ENCODE measurements at places on chromosomes 1 and 21.

DNA sequence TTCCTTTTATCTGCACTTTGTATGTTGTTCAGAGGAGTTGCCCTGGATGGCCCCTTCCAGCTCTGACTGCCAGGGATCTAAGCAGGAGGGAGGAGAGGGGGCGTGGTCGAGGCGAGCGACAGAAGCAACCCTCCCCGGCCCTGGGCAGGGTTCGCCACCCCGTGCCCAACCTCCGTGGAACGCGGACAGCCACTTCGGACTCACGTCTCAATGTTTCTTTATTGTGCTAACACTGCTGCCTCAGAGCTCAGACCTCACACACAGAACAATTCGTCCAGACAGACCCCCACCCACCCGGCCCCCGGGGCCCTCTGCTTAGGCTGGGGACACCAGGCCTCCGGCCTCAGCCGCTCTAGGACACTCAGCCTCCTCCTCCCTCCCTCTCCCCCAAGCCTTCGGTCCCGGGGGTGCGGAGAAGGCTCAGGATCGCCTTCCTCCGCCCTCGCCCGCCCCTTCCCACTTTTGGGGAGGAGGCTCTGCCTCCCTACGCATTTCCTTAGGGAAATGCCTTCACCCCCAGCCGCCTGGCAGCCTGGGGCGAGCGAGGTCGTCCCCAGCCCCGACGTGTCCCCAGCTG lies 8.3 kb downstream of the VSIG8 start:
- DNase-seq, result peak; percentile 62

DNA sequence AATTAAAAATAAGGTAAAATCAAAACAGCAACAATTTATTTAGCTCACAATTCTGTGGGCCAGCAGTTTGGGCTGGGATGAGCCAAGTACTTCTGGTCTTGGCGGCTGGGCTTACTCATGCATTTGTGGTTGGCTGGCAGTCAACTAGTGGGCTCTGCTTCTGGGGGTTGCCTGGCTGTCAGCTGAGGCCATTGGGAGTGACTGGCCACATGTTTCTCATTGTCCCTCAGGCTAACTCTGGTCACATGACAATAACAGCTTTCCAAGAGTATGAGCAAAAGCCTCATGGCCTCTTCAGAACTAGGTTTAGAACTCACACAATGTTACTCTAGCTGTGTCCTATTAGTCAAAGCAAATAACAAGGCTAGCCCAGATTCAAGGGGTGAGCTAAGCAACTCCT lies 15.6 kb upstream of the CHIA start:
- DNase-seq, result no peak

DNA sequence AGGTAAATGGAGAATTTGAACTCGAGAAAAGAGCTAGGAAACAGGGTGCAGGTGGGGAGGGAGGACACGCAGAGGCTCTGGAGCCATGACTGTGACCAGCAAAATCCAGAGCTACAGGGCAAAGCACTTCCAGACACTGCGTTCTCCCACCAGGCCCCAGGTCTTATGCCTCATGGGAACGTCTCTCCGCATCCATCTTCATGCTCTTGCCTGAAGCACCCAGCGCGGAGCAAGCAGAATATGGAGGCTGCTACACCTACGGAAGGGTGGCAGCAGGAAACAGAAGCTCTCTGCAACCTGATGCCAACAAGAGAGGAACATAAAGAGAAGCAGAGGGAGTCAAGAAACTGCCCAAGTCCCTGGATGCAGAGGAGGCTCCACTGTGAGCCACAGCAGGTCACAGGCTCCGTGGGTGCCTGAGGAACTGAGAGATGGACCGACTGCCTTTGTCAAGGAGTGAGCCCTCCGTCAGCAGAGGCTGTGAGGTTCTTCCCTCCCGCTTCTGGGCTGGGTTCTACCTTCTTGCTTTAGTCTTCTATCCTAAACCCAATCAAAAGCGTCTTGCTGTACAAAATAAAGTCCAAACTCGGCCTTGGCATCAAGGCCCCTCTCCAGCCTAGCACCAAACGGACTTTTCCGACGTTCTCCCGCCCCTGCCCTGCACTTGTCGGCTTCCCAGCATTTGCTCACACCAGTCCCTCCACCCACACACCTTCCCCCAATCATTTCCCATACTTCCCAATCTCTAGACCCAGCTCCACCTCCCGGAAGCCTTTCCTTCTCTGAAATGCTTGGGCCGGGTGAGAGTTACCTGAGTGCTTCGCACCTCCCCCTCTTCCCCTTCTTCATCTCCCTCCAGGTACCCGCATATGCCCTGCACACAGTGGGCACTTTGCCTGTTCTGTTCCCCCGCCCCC lies 930 bp downstream of the DHCR24 start:
- DNase-seq, result peak; percentile 43

DNA sequence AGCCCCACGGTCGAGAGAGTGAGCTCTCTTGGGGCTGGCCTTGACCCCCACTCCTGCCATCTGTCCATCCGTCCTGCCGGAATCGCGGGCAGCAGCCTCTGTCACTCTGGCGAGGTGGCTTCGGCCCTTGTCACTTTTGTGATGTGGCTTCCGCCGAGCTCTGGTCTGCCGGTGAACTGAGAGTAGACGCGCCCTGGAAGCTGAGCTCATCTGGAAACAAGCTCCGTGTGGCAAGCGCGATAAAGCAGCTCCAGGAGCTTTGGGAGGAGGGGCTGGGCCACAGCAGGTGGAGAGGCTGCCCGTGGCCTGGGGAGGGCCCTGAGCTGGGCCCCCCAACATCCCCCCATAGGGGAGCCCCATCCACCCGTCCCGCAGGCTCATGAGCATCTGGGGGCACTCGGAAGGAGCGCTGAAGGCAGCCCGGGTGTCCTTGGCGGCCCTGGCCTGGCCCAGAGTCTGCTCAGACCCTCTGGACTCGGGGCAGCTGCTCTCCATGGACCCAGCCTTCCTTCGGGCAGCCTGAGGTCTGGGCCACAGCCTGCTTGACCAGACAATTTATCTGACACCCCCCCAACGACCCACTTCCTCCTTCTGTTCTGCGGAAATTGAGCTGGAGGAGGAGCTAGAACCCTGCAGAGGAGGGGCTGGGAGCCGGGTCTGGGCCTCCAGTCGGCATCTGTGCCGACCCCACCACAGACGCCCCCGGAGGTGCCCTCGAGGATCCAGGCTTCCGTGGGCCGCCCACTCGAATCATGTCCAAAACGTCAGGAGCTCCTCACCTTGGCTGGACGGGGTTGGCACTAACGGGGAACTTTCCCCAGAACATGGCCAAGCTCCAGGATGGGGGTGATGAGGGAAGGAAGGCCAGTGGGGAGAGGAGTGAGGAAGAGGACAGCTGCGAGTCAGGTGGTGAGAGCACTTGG lies 59.1 kb downstream of the SLC19A1 start:
- no peak for DNase-seq

GRCh38 chr1:107430540-107431228 lies 289.8 kb downstream of the NTNG1 start:
- peak; percentile 31 for DNase-seq

- DNase-seq, result no peak
These were observed 23.1 kb upstream of the C1orf198 start for GRCh38 chr1:230891413-230891812.

- DNase-seq, result no peak
These were observed 15.9 kb upstream of the PRELP start for GRCh38 chr1:203459671-203460201.

- DNase-seq, result peak; percentile 66
These were observed 1.4 kb downstream of the JUN start for GRCh38 chr1:58782178-58783089.

GRCh38 chr1:62280150-62280549 lies 39.1 kb downstream of the KANK4 start:
- no peak for DNase-seq

- DNase-seq, result no peak
These were observed 249.7 kb downstream of the KIF26B start for GRCh38 chr1:245404527-245404926.

- DNase-seq, result no peak
These were observed 5.2 kb upstream of the PIGC start for GRCh38 chr1:172448995-172449584.

GRCh38 chr1:39640861-39641260 lies 1.4 kb upstream of the HEYL start:
- no peak for DNase-seq

DNA sequence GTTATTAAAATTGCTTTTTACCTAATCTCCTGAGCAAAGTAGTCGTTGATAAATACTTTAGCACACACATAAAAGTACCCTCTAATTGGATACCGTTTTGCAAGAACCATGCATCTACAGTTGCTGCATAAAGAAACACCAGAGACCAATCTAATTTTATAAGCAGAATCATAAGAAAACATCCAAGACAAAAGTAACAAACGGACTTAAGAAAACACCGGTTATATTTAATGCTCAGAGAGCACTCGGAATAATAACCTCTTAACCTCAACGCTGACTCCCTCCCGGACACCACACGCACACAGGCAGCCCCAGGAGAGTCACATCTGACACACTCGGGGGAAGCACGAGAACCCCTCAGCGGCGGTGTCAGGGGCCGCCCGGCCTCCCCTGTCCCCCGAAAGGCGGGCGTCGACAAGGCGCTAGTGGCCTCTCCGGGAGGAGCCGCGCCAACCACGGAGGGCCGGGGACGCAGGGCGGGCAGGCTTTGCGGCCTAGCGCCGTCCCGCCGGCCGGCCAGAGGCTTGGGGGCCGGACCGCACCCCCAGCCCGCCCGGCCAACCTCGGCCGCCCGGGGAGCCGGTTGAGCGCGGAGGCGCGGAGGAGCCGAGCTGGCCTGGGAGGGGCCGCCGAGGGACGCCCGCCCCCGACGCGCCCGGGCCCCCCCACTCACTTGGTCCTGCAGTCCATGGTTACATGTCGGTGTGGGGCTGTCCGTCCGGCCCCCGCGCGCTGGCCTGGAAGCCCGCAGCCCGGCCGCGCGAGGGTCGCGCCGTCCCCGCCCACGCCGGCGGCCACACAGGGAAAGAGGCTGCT lies 606 bp downstream of the DENND1B start:
- peak; percentile 70 for DNase-seq

GRCh38 chr1:210123924-210124589 lies 108.5 kb upstream of the SERTAD4 start:
- no peak for DNase-seq

GRCh38 chr1:25927521-25928265 lies 21.5 kb upstream of the STMN1 start:
- peak; percentile 72 for DNase-seq

GRCh38 chr1:56548571-56548970 lies 30.8 kb downstream of the PLPP3 start:
- DNase-seq, result no peak

DNA sequence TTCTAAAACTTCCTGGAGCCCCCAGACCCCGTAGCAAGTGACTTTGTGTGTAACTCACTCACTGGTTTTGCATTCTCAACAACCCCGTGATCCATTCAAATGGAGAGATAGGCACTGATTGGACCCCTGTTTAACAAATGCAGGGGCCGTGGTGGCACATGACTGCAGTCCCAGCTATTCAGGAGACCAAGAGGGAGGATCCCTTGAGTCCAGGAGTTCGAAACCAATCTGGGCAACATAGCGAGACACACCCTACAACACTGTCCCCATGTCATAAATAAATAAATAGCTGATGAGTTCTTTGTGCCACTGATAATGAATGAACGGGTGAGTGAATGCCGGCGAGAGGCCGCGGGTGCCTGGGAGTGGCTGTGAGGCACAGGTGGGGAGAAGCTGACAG lies 59.4 kb upstream of the PAX7 start:
- no peak for DNase-seq

DNA sequence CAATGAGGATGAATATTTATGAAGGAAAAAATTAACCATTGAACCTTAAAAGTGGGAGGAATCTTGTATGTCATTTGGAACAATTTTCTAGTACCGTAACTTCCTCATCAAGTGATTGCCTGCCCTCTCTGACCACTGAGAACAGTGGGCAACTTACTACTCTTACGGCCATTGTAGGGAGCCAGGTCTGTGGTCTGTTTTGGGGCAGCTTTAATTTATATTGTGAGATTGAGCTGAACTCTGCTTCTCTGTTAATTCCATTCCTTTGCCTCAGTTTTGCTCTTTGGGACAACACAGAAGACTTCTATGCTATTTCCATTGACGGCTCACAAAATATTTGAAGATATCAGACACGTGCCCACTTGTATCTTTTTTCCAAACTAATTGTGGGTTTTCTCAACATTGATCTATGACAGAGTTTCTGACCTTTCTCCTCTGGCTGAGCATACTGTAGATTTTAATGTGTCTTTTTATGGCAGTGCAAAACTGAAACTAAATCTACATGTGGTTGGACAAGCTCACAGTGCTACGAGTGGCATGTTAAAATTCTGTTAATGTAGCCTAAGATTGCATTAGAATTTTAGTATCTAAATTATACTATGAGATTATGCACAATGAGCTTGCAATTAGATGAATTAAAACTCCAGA lies 27.8 kb upstream of the ZNF281 start:
- no peak for DNase-seq

GRCh38 chr1:53543130-53543777 lies 84.1 kb downstream of the DMRTB1 start:
- DNase-seq, result no peak

DNA sequence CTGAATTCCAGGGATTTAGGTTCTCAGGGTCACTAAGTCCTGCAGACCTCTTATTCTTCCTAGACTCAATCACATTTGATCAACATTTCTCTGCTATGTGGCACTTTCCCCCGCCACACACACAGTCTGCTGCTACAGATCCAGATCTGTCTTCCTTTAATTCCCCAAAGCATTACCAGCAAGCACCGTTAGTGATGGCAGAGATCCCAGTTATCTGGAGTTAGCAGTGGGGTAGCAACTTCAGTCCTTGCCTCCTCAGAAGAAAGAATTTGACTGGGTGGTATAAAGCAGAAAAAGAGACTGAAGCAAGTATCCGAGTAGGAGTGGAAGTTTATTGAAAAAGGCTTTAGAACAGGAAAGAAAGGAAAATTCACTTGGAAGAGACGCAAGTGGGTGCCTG lies 100.4 kb upstream of the ETV3 start:
- peak; percentile 2 for DNase-seq

DNA sequence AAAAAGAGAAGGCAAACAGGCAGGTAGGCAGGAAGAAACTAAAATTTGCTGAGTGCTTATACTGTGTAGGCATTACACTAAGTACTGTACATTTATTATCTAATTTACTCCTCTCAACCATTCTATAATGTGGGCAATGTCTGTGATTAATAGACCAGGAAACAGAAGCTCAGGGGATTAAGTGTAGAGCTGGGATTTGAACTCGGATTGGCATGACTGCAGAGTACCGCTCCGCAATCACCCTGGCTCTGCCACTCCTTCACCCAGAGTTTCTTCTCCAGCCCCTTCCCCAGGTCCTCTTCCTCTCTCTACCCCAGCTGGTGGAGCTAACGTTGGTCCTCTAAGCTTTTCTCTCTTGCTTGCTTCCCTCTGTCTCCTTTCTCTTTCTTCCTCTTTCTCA lies 11.5 kb upstream of the S100A2 start:
- no peak for DNase-seq

- DNase-seq, result peak; percentile 62
These were observed 60.2 kb upstream of the CFAP126 start for GRCh38 chr1:161427733-161428516.

DNA sequence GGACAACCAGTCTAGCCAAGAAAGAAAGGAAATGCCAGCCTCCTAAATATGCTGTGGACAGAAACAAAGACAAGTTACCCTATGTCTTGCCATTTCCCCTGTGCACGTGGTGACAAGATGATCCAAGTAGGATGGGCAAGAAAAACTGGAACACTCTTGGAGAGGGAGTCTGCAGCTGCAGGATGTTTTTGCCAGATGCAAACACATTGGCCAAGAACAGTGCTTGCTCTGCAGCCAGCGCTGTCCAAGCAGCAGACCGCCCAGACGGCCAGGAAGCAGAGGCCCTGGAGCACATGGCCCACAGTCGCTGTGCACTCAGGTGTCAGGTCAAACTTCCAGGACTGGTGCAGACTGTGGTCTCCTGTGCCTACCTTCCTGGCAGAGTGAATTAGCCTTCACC lies 189.3 kb downstream of the SLC35F3 start:
- DNase-seq, result no peak

All from brain (organoid and tissue), 16 donors.